ENCODE measurements at places on chromosomes 1 and 21.

- DNase-seq = no peak
Measured at GRCh38 chr1:19260211-19261138, 8.9 kb downstream of the MRTO4 start.

DNA sequence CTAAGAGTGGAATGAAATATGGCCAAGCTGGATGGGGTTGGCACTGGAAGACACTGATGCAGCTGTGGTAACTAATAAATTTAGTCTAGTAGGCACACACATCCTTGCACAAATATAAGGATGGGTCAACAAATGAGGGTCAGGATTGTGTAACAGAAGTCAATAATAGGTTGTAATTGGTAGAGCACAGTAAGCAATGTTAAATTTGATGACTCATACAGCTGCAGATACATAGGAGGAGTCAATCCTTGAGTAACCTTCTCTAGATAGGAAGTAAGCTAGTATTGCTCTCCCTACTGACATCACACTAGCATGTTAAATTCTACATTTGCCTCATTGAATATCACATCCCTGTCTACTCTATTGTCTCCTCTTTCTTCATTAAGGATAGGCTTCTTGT, 332.1 kb downstream of the PTPRC start:
- DNase-seq = no peak

GRCh38 chr1:156591181-156591431, 470 bp upstream of the NAXE start:
- DNase-seq = no peak

- DNase-seq = no peak
Measured at GRCh38 chr1:10784998-10785727, 11.3 kb downstream of the CASZ1 start.

DNA sequence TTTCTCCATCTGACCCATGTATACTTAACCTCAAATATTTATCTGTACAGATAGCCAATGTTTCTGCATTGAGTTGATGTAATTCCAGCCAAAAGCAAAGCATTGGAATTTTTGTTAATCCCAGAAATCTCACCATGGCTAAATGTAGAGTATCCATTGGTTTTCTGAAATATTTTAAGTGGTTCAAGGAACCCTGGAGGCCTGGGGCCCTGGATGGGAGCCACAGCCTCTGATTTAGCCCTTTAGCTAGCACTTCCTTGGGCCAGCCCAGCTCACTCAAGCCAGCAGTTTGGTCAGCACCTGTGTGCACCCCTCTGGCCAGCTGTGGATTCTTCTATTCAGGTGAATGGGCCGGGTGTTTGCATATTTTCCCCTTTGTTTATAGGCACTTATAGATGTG, 18.8 kb upstream of the EPS8L3 start:
- DNase-seq = no peak

- no peak for DNase-seq
Measured at GRCh38 chr1:205009670-205010069, 33.3 kb upstream of the CNTN2 start.

DNA sequence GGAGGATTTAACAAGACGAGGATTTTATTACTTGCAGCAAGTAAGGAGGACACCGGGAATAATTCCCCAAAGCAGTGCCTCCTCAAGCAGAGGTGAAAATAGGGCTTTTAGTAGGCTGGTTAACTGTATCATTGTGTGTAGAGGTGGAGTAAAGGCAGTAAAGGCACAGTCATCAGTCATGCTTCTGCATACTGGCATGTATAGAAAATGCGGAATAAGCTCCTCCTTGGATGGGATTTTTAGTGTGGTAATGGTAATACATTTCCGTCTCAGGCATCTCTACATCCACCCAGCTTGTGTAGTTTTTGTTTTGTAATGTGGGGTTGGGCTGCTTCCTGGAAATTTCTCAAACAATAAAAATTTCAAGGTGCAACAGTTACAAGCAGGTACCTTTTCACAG, 27.4 kb upstream of the GPR25 start:
- no peak for DNase-seq

DNA sequence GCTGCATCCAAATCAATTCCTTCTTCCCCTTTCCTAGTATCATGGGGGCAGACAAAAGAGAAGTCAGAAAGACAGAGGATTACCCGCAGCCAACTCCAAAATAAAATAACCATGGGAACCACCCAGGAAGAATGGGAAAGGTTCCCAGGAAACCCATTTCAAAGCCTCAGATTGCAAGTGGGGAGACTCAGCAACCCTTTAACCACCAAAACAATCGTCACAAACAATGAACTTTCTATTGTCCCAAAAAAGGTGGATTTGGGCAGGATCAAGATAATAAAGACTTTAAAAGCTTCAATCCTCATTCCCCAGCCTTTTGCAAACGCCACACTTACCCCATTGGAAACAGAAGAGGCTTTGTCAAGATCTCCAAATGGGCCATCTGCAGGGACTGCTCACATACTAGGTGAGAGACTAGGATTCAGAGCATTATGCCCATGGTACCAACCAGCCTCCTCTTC, 5.1 kb downstream of the TIAM1 start:
- DNase-seq = no peak

- DNase-seq = no peak
Measured at GRCh38 chr1:30111431-30111830, 612.0 kb downstream of the MATN1 start.

GRCh38 chr1:156499194-156499841, 1.3 kb downstream of the MEF2D start:
- DNase-seq = no peak

DNA sequence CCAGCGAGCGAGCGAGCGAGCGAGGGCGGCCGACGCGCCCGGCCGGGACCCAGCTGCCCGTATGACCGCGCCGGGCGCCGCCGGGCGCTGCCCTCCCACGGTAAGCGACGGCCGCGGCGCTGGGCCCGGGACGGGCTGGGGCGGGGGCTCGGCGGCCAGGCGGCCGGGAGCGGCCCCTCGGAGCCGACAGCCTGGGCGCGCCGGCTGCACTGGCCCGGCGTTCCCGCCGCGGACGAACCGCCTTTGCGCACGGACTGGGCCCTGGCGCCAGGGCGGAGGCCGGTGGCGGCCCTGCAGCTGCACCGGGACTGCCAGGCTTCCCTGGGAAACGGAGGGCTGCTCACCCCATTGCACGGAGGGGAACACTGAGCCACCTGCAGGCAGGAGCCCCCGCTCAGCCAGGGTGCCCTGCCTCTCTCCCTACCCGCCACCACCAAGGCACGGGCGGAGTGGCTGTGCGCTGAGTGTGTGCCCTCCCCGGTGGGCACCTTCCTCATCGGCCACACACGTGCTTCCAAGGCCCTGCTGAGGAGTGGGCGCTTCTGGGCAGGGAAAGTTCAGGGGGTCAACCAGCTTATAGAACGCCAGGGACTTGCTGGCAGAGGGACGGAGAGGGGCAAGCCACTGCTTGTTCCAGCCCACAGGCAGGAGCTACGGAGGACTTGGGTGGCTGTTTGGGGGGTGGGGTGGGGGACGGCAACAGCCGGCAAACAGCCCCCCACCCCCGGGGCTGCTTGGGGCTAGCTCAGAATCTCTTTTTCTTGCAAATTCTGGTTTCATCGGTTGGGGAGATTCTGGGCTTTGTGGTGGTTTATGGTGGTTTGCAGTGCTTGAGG, 532 bp downstream of the CSF1 start:
- no peak for DNase-seq

GRCh38 chr1:88179943-88180342, 504.1 kb upstream of the PKN2 start:
- no peak for DNase-seq

DNA sequence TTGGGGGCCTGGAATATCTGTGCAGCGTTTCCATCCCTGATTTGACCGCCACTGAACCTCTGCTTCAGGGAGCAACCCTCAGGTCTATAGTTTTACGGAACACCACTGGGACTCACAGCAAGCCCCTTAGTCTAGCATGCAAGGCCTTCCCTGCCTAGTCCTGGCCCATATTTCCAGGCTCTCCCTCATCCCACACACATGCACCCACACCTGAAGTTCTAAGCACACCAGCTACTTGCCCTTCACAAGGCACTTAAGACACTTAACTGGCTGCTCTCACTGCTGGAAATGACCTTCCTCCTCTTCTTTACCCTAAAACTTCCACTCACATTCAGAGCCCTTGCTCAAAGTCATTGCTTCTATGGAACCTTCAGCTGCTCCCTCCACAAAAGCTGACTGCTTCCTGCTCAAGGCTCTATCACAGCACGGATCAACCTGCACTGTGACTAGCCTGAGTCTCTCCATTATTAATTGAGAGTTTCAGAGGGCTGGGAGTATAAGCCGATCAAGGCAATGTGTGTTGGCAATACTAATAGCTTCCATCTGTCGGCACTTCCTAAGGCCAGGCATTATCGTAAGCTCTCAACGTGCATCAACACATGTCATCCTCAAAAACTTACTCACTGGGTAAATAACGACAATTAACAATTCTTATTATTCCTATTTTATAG, 84.3 kb downstream of the RRAGC start:
- DNase-seq = no peak

GRCh38 chr1:87641996-87642395, 313.3 kb downstream of the LMO4 start:
- DNase-seq = no peak

DNA sequence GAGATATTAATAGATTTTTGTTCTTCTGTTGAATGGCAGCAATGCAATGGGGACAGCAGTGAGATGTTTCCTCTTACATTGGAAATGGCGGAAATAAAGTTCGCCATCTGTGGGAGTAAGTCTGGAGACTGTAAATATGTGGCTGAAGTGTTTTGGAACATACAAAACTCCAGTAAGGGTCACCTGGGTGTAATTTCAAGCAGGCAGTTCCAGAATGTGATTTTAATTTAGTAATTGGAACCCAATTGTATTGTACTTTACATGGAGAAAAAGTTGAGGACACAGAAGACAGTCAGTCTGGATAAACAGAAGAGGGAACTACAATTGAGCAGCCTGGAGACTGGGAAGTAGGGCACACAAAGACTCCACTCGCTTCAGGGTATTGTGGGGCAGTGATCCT, 108.6 kb downstream of the NTMT2 start:
- no peak for DNase-seq
